Glomerular endothelial cell (primary cell): ENCODE measurements at places on chromosomes 12 and 14.

GRCh38 chr14:99254328-99255009 is 17.5 kb downstream of the BCL11B start:
- no peak for DNase-seq

DNA sequence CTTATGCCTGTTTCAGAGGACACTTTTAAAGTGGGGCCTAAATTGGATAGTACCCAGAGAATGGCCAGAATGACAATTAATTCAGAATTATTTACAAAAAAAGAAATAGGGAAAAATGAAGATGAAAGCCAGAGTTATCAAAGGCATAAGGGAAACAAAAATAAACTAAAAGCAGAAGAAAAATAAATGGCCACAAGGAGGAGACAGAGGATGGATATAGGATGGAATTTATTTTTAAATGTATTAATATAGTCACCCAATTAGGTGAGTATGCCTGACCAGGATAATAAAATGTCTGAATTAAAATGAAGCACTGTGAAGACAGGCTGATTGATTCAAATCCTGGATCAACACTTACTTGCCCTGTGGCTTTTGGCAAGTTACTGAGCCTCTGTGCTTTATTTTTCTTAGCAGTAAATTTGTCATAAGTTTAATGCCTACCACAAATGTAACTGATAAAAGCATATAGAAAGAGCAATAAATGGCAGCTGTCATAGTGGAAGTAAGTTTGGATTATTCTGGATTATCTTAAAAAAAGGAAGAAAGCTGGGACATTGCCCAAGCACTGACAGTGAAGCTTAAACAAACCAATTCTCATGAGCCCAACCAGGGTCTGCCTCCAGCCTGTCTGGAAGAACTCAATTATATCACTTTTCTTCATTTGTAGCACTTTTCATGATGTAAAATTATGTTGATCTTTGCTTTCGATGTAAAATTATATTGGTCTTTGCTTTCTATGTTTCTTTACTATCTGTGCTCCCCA is 3.5 kb downstream of the CLEC9A start:
- no peak for DNase-seq

- DNase-seq = no peak
Observed at GRCh38 chr12:120224304-120225199, 23.6 kb upstream of the RPLP0 start.

DNA sequence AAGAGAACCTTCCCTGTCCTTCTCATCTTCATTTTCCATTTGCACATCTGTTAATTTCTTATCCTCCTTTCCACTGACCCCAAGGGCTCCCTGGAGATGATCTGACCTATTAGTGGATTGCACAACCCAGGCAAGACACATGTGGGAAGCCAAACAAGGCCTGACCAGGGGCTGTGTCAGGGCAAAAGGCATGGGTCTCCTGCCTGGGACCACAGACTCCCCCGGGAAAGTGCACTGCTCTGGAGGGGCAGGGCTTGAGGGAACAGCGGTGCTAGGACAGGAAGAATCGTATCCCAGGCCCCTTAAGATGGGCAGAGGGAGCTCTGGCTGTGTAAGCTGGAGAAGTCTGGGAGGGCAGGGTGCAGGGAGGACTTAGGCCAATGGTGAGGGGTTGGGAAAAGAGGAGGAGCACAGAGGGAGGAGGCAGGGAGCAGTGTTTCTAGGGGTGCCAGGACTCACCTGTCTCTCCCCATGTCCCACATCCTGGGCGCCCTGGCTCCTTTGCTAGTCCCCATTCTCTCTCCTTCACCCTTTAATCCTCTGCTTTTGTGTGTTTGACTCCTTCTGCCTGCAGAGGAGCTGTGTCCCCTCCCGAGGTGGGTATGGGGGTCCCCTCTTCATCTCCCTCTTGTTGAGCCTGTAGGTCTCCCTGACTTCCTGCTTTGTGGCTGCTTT is 25.3 kb downstream of the PLEKHG3 start:
- DNase-seq = no peak

GRCh38 chr14:75426332-75427125 is 1.3 kb upstream of the JDP2 start:
- no peak for DNase-seq

DNA sequence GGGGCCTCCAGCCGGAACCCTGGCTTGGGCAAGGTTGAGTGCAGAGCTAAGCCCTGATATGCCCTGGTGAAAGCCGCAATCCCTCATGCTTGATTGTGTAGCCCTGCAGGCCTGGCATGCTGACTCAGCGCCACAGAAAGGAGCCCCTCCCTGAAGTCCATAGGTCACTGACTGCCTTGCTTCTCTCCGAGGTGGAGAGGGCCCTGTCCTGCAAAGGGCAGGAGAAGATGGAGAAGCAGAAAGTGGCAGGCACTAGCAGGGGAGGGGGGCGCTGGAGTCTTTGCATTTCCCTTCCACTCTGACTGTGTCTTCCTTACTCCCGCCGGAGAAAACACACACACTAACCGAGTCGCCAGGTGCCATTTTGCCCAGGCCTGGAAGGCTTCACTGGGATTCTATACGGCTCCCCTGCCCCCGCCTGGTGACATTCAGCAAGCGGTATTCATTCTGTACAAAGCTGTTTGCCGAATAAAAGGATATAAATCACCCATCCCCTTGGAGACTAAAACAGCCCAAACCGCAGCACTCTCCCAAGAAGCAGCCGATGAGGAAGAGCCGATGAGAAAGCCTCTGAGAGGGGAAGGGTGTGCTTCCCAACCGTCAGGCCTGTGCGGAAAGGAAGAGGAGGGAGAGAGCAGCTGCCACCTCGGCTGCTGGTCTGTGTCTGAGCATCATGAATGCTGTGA is 69.8 kb downstream of the SLC6A12 start:
- no peak for DNase-seq

GRCh38 chr12:53551889-53552291 is 44.6 kb upstream of the NPFF start:
- DNase-seq = no peak

DNA sequence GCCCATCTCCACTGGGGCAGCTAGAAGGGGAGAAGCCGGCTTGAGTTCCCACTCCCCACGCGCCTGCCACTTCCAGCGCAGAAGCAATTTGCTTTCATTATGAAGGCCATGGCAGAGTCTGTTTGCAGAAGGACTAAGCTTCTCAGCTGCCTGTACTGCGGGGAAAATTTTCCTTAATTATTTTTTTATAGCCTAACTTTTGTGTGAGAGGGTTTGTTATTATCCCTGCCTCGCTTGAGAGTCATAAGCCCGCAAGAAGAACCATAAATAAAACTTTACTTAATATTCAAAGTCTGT is 56.0 kb upstream of the DLK1 start:
- DNase-seq = no peak

- no peak for DNase-seq
Observed at GRCh38 chr14:61934385-61934784, 172.2 kb downstream of the SNAPC1 start.

DNA sequence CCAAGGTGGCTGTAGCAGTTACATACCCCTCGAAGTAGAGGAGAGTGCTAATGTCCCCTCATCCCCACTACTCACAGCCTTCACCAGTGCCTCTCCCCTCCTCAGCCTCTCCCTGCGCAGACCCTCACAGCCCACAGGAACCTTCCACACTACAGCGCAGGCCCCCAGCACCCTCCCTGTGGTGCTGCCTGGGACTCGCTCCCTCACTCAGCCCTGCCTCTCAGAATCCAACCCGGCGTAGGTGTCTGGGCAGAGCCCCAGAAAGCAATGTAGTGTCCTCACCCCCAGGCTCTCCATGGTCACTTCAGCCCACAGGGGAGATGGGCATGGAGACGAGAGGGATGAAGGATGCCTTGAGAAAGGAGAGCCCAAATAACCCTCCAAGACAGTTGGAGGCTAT is 10.9 kb upstream of the ZNF740 start:
- DNase-seq = no peak

GRCh38 chr14:74155749-74156148 is 71.0 kb downstream of the LIN52 start:
- DNase-seq = no peak

DNA sequence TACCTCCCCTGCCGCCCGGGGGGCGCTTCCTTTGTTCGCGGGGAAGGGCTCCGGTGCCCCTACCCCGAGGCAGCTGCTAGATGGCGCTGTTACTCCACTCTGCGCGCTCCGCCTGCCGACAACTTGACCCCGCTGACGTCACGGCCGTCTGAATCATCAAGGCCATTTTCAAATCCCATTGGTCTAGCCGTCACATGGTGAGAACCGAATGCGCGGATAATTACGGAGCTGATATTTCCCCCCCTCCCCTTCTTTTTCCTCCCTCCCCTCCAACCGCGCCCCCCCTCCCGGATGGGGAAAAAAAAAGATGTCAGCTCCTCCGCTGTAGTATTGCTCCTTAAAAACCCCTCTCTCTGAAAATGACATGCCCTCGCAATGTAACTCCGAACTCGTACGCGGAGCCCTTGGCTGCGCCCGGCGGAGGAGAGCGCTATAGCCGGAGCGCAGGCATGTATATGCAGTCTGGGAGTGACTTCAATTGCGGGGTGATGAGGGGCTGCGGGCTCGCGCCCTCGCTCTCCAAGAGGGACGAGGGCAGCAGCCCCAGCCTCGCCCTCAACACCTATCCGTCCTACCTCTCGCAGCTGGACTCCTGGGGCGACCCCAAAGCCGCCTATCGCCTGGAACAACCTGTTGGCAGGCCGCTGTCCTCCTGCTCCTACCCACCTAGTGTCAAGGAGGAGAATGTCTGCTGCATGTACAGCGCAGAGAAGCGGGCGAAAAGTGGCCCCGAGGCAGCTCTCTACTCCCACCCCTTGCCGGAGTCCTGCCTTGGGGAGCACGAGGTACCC is at the start of gene HOXC10:
Gene HOXC10 (plus strand): TSS at position 246 of the 791 bp plus-strand sequence. CDS start 114 bp downstream, at position 360.
- peak; percentile 45 for DNase-seq

DNA sequence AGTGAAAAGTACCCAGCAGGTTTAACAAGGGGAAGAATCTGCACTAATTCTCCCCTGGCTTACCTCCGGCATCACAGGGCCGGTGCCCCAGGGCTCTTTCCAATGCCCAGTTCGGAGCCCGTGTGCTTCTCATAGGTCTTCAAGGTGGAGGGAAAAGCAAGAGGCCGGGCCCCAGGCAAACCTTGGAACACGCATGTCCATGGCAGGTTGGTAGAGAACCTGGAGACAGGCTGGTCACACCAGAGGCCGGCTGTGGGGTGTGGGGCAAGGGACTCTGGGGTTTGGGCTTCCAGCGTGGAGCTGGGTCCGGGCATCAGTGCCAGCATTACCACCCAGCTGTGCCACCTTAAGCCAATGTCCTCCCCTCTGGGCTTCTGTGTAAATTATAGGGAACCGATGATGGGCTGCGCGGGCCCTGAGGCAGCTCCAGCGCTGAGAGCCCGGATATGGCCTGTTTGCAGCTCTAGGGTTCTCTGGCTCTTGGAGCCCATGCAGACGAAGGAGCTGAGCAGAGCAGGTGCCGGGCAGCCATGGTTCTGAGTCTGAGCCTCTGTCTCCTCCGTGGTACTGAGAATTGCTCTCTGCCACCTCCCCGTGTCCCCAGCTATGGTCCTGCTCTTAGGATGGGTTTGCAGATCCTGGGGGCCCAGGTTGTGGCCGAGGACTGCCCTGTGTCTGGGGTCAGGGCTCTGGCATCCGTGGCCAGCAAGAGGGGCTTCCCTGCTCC is 197.0 kb upstream of the C14orf180 start:
- DNase-seq = no peak
